Effector CD8-positive, alpha-beta T cell (primary cell): ENCODE measurements at places on chromosomes 12 and 14.

DNA sequence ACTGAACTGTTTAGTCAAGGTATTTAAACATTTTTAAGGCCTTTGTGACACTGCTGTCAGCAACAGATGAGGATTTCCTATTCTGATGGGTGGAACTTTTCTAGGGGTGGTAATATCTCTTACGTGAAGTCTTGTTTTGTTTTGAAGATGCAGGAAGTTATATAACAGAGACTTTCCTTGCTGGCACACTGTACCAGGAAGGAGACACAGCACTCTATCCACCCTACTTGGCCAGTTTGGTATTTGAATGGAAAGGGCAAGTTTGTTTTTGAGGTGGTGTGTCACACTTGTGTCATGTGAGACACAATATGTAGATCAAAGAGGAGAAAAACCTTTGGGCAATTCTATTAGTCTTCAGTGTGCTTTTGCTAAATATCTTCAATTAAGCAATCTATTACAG lies 51.6 kb upstream of the SRP54 start:
- DNase-seq: no peak

GRCh38 chr14:49966304-49966809 lies 73.5 kb downstream of the ARF6 start:
- no peak for DNase-seq

GRCh38 chr14:95255487-95255886 lies 64.2 kb downstream of the CLMN start:
- DNase-seq: no peak

- DNase-seq: no peak
These were observed 55.0 kb downstream of the BHLHE41 start for GRCh38 chr12:26069796-26070195.

- no peak for DNase-seq
These were observed 585.5 kb upstream of the ATXN7L3B start for GRCh38 chr12:73951956-73952703.

- DNase-seq: no peak
These were observed 12.8 kb upstream of the CISTR start for GRCh38 chr12:53764615-53765014.

GRCh38 chr12:122094137-122094734 lies 15.7 kb downstream of the MLXIP start:
- no peak for DNase-seq

DNA sequence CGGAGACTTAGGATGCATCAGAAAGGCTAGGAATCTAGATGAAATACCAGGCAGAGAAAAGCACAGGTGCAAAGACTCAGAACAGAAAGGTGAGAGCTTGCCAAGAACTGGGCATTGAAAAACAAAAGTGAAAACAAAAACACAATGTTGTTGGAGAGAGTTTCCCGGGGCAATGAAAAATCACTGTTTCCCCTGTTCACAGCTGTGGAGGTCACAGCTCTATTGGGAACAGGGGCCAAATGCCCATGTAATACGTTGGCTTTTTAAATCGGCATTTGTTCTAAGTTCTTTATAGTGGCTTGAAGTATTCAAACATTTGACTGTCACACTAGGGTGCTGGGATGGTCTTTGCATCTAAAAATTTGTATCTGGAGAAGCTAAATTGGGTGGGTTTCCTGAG lies 108.3 kb downstream of the SLC15A4 start:
- no peak for DNase-seq

- DNase-seq: no peak
These were observed 30.3 kb downstream of the SSH1 start for GRCh38 chr12:108826807-108827721.

- DNase-seq: no peak
These were observed 102.3 kb downstream of the SLC25A47 start for GRCh38 chr14:100425429-100425827.

DNA sequence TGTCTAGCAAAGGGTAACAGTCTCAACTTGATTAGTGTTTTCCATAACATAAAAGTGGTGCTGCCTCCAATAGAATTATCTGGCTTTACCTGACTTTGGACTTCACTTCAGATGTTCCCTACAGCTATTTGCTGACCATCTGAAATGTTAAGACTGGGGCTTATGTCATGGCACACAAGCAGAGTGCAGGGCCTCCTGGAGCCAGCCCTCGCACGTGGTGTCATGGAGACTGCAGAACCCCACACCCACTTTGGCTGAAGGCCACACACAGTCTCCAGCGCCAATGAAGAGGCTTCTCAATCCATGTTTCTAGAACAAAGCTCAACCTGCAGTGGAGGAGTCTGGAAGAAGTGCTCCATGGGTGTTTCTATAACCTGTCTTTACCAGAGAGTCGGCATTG lies 169.6 kb upstream of the FRMD6 start:
- DNase-seq: no peak
